ENCODE measurements at places on chromosomes 7 and 10. TPM values are rescaled to one million over a fixed set of nuclear protein-coding genes. Genes with fewer than 3 reads are reported as not detected.

STN1 gene
- 41.1 TPM for polyA plus RNA-seq

ANLN gene
- polyA plus RNA-seq: 8.5 TPM

FAM25G gene
- not detected for polyA plus RNA-seq

BEND7 gene
- 11.1 TPM for polyA plus RNA-seq

TCAF2 gene
- polyA plus RNA-seq: 1.8 TPM

TNS3 gene
- polyA plus RNA-seq: 40.6 TPM

HYAL4 gene
- not detected for polyA plus RNA-seq

GPR15LG gene
- 82.4 TPM for polyA plus RNA-seq

PTN gene
- polyA plus RNA-seq: 3.8 TPM

UCMA gene
- not detected for polyA plus RNA-seq

C7orf57 gene
- polyA plus RNA-seq: not detected

OGDH gene
- 31.8 TPM for polyA plus RNA-seq

MNX1 gene
- polyA plus RNA-seq: 1.9 TPM

PROSER2 gene
- 5.7 TPM for polyA plus RNA-seq

CCDC71L gene
- polyA plus RNA-seq: 18.2 TPM

CYP2E1 gene
- polyA plus RNA-seq: 5.0 TPM

PRSS2 gene
- 51.4 TPM for polyA plus RNA-seq

HTRA1 gene
- 27.0 TPM for polyA plus RNA-seq

LIPJ gene
- polyA plus RNA-seq: not detected

PTER gene
- 4.4 TPM for polyA plus RNA-seq

EIF5AL1 gene
- 0.75 TPM for polyA plus RNA-seq

CCDC201 gene
- not detected for polyA plus RNA-seq

BHLHA15 gene
- polyA plus RNA-seq: 1.3 TPM

EPHB6 gene
- polyA plus RNA-seq: 23.1 TPM

CADPS2 gene
- polyA plus RNA-seq: 7.0 TPM

STK31 gene
- polyA plus RNA-seq: not detected

AGAP6 gene
- 15.9 TPM for polyA plus RNA-seq

SAMD8 gene
- 5.2 TPM for polyA plus RNA-seq

SORCS1 gene
- 0.25 TPM for polyA plus RNA-seq

MRPS17 gene
- 15.0 TPM for polyA plus RNA-seq

EBLN1 gene
- not detected for polyA plus RNA-seq

FRMPD2 gene
- not detected for polyA plus RNA-seq

C7orf33 gene
- not detected for polyA plus RNA-seq

PTPRN2 gene
- 4.9 TPM for polyA plus RNA-seq

HOGA1 gene
- not detected for polyA plus RNA-seq

FEZF1 gene
- not detected for polyA plus RNA-seq

SPDYE18 gene
- not detected for polyA plus RNA-seq

ASB10 gene
- polyA plus RNA-seq: 0.05 TPM

LRMDA gene
- polyA plus RNA-seq: 30.2 TPM

KLHL7 gene
- polyA plus RNA-seq: 8.4 TPM

GRID2IP gene
- 0.23 TPM for polyA plus RNA-seq

IFIT2 gene
- 2.3 TPM for polyA plus RNA-seq

PIK3CG gene
- 0.87 TPM for polyA plus RNA-seq

GOT1 gene
- polyA plus RNA-seq: 37.5 TPM

MMRN2 gene
- 3.1 TPM for polyA plus RNA-seq

SDK1 gene
- 1.7 TPM for polyA plus RNA-seq

ZNF425 gene
- polyA plus RNA-seq: 1.4 TPM

AZGP1 gene
- 235 TPM for polyA plus RNA-seq

PTTG1IP2 gene
- polyA plus RNA-seq: not detected

EPO gene
- polyA plus RNA-seq: not detected

PRKRIP1 gene
- polyA plus RNA-seq: 29.6 TPM

LAMB1 gene
- polyA plus RNA-seq: 76.5 TPM

KLF14 gene
- polyA plus RNA-seq: not detected

SPRN gene
- polyA plus RNA-seq: 5.2 TPM

Measured in stomach (tissue), 19 donors.